Fibroblast of skin of right biceps (primary cell): ENCODE measurements at places on chromosomes 1 and 21.
A peak's percentile ranks its signal among the peaks of the same experiment; 100 is the strongest.

DNA sequence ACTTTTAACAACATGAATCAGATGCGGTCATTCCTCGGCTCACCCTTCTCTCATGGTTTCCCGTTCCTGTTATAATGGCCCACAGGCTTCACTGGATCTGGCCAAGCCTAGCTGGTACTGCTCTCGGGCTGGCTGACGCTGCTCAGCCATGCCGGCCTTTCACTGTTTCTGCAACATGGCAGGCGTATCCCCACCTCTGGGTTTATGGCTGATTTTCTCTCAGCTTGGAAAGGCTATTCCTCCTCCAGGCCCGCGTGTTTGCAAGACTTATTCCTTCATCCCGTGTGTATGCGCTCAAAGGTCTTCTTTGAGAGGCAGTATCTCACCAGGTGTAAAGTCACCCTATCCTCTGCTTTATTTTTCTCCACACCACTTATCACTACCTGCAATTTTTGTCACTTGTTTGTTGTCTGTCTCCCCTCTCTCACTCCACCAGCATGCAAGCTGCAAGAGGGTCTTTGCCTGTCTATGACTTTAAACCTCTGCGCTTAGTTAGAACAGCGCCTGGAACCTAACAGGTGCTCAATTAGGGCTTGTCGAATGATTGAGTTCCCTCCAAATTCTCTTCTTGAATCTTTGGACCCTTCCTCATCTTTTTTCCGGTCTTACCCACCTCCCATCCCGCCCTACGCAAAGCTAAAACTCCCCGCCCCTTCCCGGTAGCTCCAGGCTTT, 491 bp upstream of the RAP1A start:
- no peak for DNase-seq

GRCh38 chr1:67605209-67605780, 79.7 kb upstream of the GADD45A start:
- no peak for DNase-seq

DNA sequence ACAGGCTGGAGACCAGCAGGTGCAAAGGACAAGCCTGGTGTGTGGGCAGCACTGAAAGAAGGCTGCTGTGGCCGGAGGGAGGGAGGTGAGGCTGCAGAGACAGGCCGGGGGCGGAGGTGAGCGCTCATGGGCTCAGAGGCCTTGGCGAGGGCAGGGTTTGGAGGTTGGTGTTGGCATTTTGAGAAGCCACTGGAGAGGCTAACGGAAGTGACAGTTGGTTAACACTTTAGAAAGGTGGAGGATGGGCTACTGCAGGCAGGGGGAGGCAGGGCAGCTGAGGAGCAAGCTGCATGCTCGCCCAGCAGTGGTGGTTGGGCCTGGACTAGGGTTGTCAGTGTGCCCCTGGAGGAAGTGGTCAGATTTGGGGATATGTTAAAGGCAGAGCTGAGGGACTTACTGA, 37.5 kb downstream of the QSOX1 start:
- DNase-seq = no peak

DNA sequence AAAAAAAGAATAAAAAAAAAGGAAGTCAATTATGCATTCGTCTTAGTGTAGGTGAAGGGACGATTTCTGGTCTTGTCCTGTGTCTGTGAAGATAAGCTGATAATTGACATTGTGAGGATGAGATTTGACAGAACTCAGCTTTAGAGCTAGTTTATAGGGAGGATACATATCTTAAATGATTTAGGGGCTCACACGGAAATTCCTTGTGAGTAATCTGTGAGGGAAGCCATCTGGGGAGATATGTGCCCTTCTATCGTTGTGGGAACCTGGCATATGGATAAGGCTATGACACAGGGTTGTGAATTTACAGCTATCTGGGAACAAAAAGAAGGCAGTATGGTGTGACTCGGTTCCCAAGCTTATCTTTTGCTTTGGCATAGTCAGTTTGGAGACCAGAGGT, 71.1 kb downstream of the RABGAP1L start:
- DNase-seq = no peak

GRCh38 chr1:200962631-200963030, 60.9 kb downstream of the KIF21B start:
- no peak for DNase-seq

DNA sequence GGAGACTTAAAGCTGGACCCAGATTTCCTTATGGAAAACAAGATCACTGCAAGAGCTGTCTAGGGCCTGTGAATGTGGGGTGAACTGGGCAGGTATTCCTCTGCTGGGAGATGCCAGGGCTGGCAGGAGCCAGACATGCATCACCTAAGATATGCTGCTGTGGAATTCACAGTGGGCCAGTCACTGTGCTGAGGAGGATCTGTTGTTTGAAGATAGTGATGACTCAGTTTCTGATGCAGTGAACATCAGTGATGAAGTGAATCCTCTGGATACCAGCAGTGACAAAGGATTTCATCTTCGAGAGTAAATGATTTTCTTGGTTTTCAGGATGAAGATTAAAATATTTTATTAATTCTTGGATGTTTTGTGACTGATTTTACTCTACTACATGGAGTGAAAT, 29.9 kb upstream of the CAMSAP2 start:
- DNase-seq = peak; percentile 32

GRCh38 chr1:182642461-182642860, 38.3 kb upstream of the RGS16 start:
- DNase-seq = no peak

DNA sequence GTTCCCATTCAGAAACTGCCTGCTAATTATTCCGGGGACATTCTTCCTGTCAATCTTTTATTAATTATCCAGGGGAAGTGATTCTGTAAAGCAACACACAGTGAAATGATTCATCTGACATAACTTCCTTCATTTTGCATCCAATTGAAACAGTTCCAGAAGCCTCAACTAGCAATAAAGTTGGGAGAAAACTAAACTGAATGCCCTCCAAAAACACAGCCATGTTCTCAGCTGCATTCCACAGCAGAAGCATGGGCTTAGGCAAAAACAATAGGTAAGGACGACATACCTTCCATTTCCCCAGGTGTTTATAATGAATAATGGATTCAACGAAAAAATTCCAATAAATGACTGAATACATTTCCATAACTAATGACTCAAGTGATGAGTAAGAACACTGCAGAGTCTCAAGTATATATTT, 36.9 kb upstream of the TARBP1 start:
- DNase-seq = peak; percentile 90

DNA sequence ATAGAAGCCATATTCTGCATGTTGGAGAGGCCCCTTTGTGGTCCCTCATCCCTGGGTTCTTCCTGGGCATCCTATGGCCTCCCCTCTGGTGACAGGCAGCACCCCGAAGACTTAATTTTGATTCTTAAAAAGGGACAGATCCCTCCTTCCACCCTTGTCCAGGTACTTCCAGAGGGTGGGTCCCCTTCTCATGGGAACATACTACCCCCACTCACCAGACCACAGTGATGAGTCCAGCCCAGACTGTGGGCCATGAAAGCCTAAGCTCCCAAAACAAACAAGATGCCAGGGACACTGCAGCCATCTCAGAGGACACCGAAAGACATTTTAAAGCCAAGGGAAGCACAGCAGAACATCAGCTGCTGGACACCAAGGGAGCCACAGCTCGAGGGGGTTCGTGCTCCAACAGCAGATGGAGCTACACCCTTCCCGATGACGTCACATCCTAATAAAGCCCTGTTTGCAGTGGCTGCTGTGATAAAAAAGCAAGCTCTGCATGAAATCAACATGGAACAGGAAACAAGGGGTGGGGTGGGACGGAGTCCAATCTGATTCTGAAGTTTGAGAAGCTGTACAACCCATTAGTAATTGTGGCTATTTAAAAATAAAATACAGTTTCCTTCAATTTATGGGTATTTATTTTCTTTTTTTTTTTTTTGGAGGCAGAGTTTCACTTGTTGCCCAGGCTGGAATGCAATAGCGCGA, 32.4 kb downstream of the GNB1 start:
- peak; percentile 82 for DNase-seq

- DNase-seq = no peak
Observed at GRCh38 chr1:40808909-40809308, 25.3 kb downstream of the KCNQ4 start.

DNA sequence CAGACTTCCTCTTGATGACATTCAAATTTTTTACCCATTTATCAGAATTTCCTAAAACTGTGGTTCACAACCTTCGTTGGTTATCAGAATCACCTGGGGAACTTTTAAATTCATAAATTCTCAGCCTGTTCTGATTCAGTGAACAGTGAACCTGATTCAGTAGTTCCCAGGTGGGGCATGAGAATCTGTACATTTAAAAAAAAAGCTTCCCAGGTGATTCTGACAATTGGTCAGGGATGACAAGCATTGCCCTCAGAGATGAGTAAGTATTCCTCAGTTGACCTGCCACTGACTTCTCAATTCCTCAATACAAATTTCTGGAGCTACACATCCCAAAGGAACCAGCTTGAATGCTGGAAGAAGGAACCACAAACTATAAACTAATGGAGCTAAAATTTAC, 23.5 kb upstream of the CR2 start:
- DNase-seq = no peak

GRCh38 chr1:12402159-12402673, 172.4 kb downstream of the VPS13D start:
- no peak for DNase-seq

- no peak for DNase-seq
Observed at GRCh38 chr1:188817814-188818213, 1659.8 kb downstream of the BRINP3 start.
